ENCODE measurements at places on chromosomes 2 and 18. TPM values are rescaled to one million over a fixed set of nuclear protein-coding genes. Genes with fewer than 3 reads are reported as not detected.

The HJURP gene
- 0.95 TPM for total RNA-seq

The SERPINB12 gene
- not detected for total RNA-seq

The TRIM54 gene
- total RNA-seq, result 0.41 TPM

The TYW5 gene
- total RNA-seq, result 9.8 TPM

The ORMDL1 gene
- total RNA-seq, result 94.0 TPM

The IL37 gene
- not detected for total RNA-seq

The ZNF385B gene
- total RNA-seq, result 1.9 TPM

The CASP10 gene
- total RNA-seq, result 10.3 TPM

The CGREF1 gene
- 19.8 TPM for total RNA-seq

The OXER1 gene
- total RNA-seq, result 5.8 TPM

The CENPA gene
- not detected for total RNA-seq

The MITD1 gene
- total RNA-seq, result 25.9 TPM

The FIGN gene
- 10.8 TPM for total RNA-seq

The CNDP1 gene
- total RNA-seq, result not detected

DNA sequence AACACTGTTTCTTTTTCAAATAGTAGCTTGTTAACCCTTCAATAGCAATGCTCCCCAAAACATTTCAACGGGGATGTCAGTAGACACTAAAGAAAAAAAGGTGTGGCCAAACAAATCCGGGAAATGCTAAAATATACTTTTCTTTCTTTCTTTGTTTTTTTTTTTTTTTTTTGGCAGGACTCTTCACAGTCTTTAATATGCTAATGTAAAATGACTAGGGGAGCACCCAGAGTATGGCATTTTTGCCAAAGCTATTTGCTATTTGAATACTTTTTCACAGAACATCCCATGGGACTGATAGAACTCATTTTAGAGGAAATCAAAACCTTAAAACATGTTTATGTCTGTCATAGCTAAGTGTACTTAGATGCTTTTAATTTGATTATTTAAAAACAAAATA lies 32.1 kb downstream of the ATF2 start:
- H3K4me1 ChIP-seq, result peaks cover 16% of the 10 kb centered on the region
- H3K36me3 ChIP-seq, result no peaks in the 10 kb centered on the region
- no peak for DNase-seq
- H3K4me3 ChIP-seq, result no peak overlapping the region
- H3K27ac ChIP-seq, result no peak overlapping the region

DNA sequence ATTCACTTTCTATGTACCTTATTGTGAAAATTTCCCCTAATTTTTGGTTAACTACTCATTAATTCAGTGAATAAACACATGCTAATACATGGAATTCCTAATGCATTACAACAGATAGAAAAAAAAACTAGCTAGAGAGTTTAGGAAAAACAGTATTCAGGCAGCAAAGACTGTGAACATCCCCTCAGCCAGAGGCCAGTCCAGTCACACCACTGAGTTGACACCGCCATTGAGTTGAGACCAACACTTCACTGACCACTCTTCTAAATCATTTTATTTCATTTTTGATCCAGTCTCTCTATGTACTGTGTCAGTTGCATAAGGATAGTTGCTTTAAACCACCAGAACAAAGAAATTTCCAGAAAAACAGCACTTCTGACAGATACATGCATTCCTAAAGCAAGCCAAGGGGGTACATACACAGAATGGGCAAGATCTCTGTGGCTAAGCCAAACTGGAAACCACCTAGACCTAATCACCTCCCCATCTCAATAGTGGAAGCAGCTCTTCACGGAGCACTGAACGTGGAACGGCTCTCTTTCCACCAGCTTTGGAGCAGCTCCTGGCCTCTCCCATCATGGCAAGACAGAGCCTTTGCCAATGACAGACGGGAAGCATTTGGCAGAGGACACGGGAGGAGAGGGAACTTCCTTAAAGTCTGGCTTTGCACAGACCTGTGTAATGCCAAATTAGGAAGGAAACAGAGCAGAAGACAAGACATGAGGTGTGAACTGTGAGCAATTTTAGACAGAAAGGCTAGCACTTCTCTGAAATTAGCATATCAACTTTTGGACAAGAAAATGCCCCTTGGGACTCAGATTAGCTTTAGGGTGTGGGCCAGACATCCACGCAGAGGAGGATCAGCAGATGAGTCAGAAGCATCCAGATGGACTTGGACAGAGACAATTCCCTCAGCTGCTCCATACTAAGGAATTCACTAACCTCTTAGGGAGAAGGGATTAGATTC lies 36.4 kb downstream of the CACNB4 start:
- no peaks in the 10 kb centered on the region for H3K27me3 ChIP-seq
- H3K36me3 ChIP-seq, result no peaks in the 10 kb centered on the region
- no peak overlapping the region for H3K4me3 ChIP-seq
- H3K27ac ChIP-seq, result no peak overlapping the region
- H3K4me1 ChIP-seq, result peaks cover 4% of the 10 kb centered on the region
- DNase-seq, result no peak

DNA sequence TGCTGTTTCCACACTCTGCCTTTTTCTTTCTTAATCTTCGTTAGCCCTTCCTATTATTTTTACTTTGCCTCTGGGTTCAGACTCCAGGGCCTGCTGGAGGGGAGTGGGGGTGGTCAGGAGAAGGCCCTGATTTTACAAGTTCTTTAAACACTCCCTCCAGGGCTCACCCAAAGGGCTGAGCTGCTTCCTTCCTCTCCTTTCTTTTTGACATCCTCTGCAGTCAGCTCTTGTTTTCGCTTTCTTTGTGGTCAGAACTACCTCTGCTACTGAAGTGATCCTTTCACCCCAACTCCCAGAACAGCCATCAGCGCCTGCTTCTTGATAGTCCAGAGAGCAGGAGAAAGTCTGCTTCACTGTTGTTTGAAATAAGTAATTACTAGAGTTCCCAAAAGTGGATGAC lies 925.7 kb downstream of the EPHA4 start:
- H3K36me3 ChIP-seq, result no peaks in the 10 kb centered on the region
- no peaks in the 10 kb centered on the region for H3K27me3 ChIP-seq
- H3K4me1 ChIP-seq, result no peaks in the 10 kb centered on the region
- no peak overlapping the region for H3K4me3 ChIP-seq
- no peak overlapping the region for H3K27ac ChIP-seq

DNA sequence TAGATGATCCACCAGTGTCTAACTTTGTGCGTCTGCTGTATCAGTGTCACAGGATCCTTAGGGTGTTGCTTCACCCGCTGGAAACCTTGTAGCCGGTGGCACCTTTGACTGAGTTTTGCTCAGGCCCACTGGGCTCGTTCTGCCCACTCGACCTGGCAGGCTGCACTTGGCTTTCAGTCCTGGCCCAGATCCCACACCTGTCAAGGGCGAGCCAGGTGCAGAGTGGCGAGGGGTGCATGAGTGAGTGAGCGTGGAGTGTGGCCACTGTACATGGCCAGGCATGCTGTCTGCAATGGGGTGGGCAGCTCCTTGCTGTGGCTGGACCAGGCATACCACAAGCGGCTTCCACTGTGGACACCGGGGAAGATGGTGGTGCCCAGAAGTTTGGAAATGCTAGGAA lies 179.0 kb downstream of the FAM210A start:
- no peak overlapping the region for H3K27ac ChIP-seq
- no peak for DNase-seq
- no peak overlapping the region for H3K4me3 ChIP-seq
- H3K4me1 ChIP-seq, result peaks cover 34% of the 10 kb centered on the region
- no peaks in the 10 kb centered on the region for H3K36me3 ChIP-seq

GRCh38 chr18:43596105-43596712 lies 318.9 kb upstream of the SYT4 start:
- H3K4me1 ChIP-seq, result no peaks in the 10 kb centered on the region
- H3K36me3 ChIP-seq, result no peaks in the 10 kb centered on the region

DNA sequence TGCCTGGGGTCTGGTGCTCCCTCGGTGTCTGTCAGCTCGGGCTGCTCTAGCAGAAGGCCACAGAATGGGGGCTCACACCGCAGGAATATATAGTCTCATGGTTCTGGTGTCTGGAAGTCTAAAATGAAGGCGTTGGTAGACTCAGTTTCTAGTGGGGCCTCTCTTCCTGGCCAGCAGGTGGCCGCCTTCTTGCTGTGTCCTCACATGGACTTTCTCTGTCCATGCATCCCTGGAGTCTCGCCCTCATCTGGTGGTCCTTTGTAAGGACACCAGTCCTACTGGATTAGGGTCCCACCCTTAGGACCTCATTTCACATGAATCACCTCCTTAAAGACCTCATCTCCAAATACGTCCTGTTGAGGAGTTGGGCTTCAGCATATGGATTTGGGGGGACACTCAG lies 65.7 kb downstream of the RRM2 start:
- H3K4me1 ChIP-seq, result no peaks in the 10 kb centered on the region
- no peak overlapping the region for H3K27ac ChIP-seq

GRCh38 chr2:59561281-59561680 lies 992.2 kb downstream of the BCL11A start:
- no peak overlapping the region for H3K27ac ChIP-seq
- no peaks in the 10 kb centered on the region for H3K36me3 ChIP-seq
- no peak for DNase-seq
- H3K4me1 ChIP-seq, result no peaks in the 10 kb centered on the region
- H3K27me3 ChIP-seq, result no peaks in the 10 kb centered on the region

DNA sequence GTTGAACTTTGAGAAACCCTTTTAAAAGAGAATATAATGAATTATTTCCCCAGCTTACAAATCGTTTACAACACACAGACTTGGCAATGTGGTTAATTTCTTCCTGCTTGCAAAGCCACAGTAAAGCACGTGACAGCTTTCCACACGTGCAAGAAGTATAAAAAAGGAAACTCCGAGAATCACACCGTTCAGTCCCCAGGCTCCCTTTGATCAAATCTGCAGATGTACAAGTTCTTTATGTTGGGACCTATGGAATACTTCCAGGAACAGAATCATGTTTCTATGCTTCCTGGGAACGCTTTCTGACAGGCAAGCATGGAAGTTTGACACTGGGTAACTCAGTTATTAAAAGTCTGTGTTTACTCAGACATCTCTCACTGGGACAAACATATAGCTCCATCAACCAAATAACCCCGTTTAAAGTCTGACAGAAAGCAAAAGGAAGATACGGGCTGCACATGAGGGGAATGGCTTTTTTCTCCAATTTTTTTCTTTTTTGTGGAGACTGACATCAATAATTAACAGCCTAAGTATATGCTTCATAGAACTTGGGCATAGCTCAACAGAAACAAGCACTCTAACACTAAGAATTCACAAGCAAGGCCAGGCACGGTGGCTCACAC lies 134.8 kb downstream of the EIPR1 start:
- H3K4me3 ChIP-seq, result no peak overlapping the region
- H3K36me3 ChIP-seq, result peaks cover 7% of the 10 kb centered on the region
- H3K4me1 ChIP-seq, result no peaks in the 10 kb centered on the region
- no peaks in the 10 kb centered on the region for H3K27me3 ChIP-seq
- DNase-seq, result no peak

GRCh38 chr2:96510931-96511595 lies 5.9 kb upstream of the NEURL3 start:
- no peaks in the 10 kb centered on the region for H3K27me3 ChIP-seq
- no peak overlapping the region for H3K4me3 ChIP-seq
- H3K4me1 ChIP-seq, result peaks cover 12% of the 10 kb centered on the region
- no peaks in the 10 kb centered on the region for H3K36me3 ChIP-seq

GRCh38 chr2:107174171-107174570 lies 288.2 kb upstream of the ST6GAL2 start:
- H3K27me3 ChIP-seq, result no peaks in the 10 kb centered on the region
- DNase-seq, result no peak
- H3K36me3 ChIP-seq, result no peaks in the 10 kb centered on the region
- no peaks in the 10 kb centered on the region for H3K4me1 ChIP-seq

GRCh38 chr2:138023298-138023697 lies 59.0 kb downstream of the HNMT start:
- no peak for DNase-seq
- no peaks in the 10 kb centered on the region for H3K27me3 ChIP-seq
- H3K27ac ChIP-seq, result no peak overlapping the region
- H3K4me3 ChIP-seq, result no peak overlapping the region
- H3K36me3 ChIP-seq, result no peaks in the 10 kb centered on the region

DNA sequence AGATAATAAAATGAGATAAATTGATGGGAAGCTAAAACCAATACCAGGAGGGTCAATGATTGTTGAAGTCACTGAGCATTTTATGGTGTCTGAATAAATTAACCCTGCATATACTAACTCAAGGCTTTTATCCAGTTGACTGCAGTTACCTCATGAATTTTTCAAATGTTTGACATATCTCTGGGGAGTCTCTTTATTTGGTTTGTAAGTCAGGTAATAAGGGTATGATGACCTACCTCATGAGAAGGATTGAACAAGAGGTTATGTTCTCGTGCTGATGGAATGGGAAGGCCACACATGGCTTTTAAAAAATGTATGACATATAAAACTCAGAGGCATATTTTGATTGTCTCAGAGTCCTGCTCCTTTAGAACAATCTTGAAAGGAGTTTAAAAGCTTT lies 237.6 kb downstream of the THSD7B start:
- H3K4me3 ChIP-seq, result no peak overlapping the region
- DNase-seq, result no peak
- no peak overlapping the region for H3K27ac ChIP-seq
- H3K36me3 ChIP-seq, result no peaks in the 10 kb centered on the region
- no peaks in the 10 kb centered on the region for H3K4me1 ChIP-seq
- H3K27me3 ChIP-seq, result no peaks in the 10 kb centered on the region

- H3K27ac ChIP-seq, result no peak overlapping the region
- H3K4me1 ChIP-seq, result peaks cover 2% of the 10 kb centered on the region
- no peak overlapping the region for H3K4me3 ChIP-seq
- no peak for DNase-seq
Observed at GRCh38 chr2:205796805-205797313, 114.6 kb downstream of the NRP2 start.

GRCh38 chr2:178635897-178636296 lies 155.6 kb downstream of the PLEKHA3 start:
- no peak for DNase-seq
- no peak overlapping the region for H3K4me3 ChIP-seq
- no peak overlapping the region for H3K27ac ChIP-seq
- no peaks in the 10 kb centered on the region for H3K27me3 ChIP-seq

DNA sequence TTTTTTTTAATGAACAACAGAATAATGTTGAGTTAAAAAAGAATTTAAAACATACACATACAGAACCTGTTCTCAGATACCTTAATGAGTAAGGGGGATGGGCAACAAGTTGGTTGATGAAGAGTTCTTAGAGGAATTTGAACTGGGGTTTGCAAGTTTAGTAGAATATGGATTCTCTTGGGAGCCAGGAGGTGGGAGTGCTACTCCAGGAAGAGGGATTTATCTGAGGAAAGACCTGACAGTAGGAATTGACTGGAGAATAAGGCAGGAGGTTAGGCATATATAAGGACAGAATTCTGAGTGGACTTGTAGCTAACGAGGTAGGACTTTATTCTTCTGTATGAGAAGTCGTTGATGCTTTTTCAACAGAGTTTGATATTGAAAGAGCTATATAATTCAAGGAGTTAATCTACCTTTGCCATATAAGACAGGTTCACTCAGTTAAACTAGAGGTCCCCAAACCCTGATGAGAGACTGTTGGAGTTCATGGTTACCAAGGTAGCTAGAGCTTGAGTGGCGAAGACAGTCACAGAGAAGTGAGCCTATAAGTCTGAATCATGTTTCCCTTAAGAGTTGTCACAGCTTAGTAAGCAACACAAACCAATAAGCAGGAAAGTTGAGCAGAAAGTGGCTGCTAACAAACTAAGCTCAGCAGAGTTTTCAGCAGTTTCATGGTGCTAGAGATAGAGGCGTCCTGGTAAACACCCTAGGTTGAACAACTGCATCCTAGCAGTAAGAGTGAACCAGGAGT lies 88.2 kb downstream of the NCOA1 start:
- no peak overlapping the region for H3K27ac ChIP-seq
- peaks cover 7% of the 10 kb centered on the region for H3K4me1 ChIP-seq
- H3K27me3 ChIP-seq, result no peaks in the 10 kb centered on the region
- H3K36me3 ChIP-seq, result no peaks in the 10 kb centered on the region
- no peak overlapping the region for H3K4me3 ChIP-seq

GRCh38 chr2:230868947-230869913 lies 4.5 kb downstream of the ITM2C start:
- H3K36me3 ChIP-seq, result no peaks in the 10 kb centered on the region
- peaks cover 72% of the 10 kb centered on the region for H3K4me1 ChIP-seq
- H3K4me3 ChIP-seq, result no peak overlapping the region
- no peak overlapping the region for H3K27ac ChIP-seq
- DNase-seq, result no peak

Measured in thoracic aorta (tissue), 2 donors.